ENCODE measurements at places on chromosomes 7 and 10.

- no peak for DNase-seq
Observed at GRCh38 chr10:38007551-38007950, 2.9 kb upstream of the ZNF33A start.

GRCh38 chr7:122577449-122578003 is 121.4 kb downstream of the RNF133 start:
- DNase-seq = no peak

GRCh38 chr10:105691811-105692210 is 1050.7 kb downstream of the SORCS3 start:
- peak; percentile 19 for DNase-seq

- DNase-seq = no peak
Observed at GRCh38 chr7:117839507-117839906, 33.7 kb downstream of the CTTNBP2 start.

DNA sequence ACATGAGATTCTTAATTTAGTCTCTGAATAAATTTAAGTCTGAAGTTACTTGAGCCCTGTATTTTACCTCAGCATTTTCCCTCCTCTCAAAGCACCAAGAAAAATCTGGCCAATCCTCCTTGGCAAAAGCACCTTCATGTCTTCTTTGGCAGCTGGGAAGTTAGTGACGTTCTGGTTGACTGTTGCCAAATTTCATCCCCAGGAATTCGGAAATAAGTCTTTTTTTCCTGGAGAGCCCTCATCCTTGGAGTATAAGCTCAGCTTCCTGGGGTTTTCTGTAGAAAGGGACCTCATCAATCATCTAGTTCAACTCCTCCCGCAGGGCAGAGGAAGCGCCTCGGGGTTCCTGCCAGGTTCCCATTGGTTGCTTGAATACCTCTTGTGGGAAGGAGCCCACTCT is 377.6 kb downstream of the PHTF2 start:
- no peak for DNase-seq

- no peak for DNase-seq
Observed at GRCh38 chr10:7287377-7287776, 123.5 kb downstream of the SFMBT2 start.

DNA sequence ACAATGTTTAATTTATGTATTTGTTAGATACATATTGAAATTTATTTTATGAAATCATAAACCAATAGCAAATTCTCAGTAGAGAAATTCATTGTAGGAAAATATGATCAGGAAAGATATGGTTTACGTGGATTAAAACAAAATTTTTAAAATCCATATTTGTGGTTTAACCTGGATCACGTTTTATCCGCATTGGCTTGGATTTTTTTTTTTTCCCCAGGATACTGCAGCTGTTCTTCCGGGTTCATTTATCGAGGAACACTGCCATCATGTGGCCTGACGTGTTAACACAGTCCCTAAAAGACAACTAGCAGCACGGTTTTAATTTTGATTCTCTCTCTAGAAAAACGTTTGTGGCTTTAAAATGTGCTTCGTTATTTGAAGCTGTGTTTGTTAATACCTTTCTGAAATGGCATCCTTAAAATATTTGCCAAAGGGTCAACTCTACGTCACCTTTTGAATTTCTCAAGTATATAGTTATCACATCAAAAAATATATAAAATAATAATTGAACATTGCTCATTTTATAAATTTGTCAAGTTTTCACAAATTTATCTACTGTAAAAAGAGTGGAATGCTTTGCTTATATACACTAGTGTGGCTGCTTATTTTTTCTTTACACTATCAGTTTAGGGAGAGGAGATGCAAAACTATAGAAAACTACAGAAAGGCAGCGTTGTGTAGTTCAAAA is 8.7 kb upstream of the ASB4 start:
- DNase-seq = peak; percentile 77

DNA sequence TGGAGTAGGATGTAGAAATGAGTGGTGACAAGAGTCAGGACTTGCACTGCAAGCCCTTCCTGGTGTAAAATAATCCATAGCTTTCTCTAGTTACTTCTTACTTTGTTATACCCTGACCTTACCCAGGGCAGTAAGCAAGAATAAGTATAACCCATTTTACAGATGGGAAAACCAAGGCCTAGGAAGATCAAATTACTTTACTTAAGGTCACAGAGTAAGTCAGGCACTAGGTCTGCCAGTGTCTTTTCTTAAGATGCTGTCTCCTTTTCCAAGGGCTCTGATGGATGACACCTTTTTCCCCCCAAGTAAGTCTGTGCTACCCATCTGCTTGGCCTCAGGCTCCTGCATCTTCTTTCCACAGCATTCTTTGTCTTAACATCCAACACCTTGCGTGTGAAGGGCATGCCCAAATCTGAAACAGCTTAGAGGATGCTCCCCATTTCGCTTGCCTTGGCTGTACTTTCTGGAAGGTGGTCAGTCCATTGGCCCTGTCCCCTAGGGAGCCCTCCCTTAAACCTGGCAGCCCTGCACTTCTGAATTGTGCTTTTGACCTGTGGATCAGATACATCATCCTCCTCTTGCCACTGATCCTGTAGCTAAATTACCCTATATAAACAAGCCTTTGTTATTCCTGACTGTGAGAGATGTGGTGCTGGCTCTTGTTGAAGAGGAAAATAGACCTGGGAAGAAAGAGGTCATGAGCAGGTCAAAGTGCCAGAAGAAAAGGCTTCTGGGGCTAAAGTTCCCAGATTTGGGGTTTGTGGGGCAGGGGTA is 168.6 kb downstream of the LRMDA start:
- no peak for DNase-seq

DNA sequence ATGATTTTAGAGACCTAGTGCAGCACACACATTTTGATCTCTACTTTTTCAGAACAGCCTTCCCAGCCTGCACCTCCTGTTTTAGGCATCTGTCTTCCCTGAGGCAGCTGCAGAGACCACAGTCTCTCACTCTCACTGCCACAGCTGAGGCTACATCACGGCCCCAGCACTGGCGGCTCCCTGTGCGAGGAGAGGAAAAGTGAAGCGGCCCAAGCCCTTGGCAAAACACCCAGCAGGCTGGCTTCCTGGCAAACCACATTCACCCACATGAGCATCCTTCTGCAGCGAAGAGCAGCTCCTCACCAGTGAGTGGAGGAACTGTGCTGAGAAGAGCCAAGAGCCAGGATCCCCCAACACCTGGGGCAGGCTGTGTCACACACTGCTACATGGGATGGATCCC is 14.0 kb downstream of the HUS1 start:
- no peak for DNase-seq

DNA sequence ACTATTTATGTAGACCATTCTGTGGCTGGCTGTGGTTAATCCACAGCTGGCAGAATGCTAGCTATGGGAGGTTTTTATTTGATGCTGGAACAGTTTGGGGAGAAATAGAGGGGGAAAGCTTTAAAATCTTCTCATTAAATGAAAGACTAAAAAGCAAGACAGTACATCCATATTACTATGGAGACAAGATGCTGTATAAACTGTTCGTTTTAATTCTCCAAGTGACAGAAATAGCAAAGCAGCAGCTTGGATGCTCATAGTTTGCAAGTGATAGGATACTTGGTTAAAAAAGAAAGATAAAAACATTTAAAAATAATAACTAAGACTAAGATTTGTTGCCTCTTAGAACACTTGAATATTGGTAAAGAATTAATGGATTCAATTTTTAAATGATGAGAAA is 304.9 kb upstream of the KAT6B start:
- no peak for DNase-seq

- no peak for DNase-seq
Observed at GRCh38 chr7:21538936-21539495, 3.8 kb upstream of the DNAH11 start.

DNA sequence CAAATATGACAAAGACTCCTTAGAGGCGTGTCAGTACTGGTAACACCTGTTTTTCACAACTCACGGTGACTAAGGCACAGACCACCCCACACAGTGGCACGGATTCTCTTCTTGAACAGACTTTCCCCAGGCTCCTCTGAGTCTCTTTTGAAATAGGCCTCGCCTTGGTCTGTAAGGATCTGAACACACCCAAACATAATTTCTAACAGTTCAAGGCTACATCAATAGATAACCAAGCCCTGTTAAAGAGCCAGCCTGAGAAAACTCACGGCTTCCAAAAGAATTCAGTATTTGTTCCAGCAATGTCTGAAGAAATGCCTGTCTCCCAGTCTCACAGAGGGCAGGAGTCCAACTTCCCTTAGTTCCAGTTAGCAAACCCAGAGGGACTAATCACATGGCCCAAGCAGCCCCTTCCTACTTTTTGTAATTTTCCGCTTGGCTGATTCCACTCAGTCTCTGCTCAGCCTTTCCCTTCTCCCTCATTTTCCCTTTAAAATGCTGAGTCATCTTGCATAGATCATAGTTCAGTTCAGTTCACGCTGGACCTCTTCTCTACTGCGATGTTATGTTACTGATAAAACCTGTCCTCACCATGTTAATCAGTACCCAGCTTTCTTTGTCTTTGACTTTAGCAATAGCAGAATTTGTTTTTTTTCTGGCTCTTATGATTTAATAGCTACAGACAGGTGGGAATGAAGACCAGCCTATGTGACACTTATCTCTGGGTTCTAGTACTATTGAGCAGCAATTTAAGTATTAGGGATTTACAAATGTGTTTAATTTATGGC is 22.6 kb upstream of the AKR1C3 start:
- no peak for DNase-seq

DNA sequence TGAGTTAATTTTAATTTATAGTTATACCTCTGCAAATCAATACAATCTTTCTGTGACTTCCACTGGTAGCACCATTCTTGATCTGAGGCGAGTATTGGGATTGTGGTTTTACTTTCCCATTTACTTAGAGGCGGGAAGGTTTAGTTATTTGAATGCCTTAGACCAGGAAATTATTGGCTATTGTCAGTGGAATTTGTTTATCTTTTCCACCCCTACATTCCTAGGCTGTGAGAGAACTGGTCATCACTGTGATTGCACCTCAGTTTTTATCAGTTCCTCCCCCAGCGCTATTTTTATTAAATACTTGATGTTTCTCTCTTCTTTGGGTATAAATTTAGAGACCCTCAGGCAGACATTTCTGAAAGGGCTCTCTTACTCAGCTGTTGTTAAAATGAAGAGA is 29.9 kb downstream of the CDK14 start:
- DNase-seq = no peak

DNA sequence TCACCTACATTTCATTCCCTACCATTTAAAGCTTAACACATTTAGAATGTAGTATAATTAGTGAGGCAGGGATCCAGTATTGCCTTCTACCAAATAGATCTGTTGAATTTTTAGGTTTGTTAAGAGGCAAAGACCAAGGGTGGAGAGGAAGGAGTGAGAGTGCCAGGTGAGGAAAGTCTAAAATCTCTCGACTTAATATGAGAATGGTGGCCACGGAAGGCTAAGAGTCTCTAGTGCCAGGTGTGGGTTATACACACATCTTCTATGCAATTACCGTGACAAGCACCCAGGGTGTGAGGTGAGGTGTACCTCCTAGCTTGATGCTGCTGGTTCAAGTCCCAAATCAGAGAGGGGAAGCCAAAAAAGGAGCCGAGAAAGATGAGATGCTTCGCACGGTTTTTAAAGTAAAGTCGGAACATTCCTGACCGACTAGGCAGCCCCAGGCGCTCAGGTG is 439 bp downstream of the IQUB start:
- peak; percentile 4 for DNase-seq

DNA sequence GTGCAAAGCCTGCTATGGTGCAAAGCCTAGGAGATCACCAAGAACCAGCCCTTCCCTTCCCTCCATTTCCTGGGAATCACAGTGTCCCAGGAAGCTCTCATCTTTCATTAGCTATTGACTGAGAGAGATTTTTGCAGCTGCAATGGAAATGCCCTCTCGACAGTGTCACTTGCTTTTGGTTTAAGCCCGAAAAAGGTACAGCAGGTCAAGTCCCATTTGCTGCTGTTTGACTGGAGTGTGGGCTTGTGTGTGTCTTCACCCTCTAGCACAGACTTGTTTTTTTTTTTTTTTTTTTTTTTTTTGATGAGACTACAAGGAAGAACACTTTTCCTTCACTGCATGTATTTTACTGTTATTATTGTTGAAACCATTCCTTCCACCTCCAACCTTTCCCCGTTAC is 36.3 kb downstream of the NRG3 start:
- DNase-seq = no peak

- no peak for DNase-seq
Observed at GRCh38 chr10:101625821-101626412, 37.8 kb downstream of the DPCD start.

DNA sequence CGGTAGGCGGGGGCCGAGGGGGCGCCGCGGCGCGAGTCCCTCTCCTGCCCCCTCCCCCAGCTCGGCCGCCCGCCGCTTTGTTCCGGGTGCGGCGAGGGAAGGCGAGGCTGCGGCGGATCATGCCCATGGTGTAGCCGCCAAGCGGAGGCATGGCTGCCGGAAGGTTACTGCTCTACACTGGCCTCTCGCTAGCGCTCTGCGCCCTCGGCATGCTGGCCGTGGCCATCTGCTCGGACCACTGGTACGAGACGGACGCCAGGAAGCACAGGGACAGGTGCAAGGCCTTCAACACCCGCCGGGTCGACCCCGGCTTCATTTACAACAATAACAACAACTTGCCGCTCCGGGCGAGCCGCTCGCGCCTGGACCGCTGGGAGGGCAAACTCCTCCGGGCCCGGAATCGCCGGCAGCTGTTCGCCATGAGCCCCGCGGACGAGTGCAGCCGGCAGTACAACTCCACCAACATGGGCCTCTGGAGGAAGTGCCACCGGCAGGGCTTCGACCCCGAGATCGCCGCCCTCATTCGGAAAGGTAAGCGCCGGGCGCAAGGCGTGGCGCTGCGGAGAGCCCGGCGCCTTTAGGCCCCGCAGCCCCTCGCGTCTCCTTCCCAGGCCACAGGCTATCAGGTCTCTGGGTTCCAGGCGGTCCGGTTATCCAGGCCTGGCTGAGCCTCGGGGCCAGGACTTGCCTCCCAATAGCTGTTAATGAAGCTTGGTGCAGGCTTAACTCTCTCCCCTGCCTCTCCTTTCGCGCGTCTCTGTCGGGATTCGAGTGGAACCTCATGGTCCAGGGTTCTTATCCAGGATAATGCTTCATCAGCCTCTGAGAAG is 513 bp downstream of the TMEM178B start:
- DNase-seq = no peak

Measured in OCI-LY7 (cell line).